Activated naive CD8-positive, alpha-beta T cell treated with anti-CD3 and anti-CD28 coated beads for 36 hours (primary cell): ENCODE measurements at places on chromosomes 11 and 22.

GRCh38 chr22:28978158-28978557 lies 83.5 kb downstream of the C22orf31 start:
- no peak for DNase-seq

GRCh38 chr11:67514116-67514515 lies 6.2 kb upstream of the CDK2AP2 start:
- no peak for DNase-seq

DNA sequence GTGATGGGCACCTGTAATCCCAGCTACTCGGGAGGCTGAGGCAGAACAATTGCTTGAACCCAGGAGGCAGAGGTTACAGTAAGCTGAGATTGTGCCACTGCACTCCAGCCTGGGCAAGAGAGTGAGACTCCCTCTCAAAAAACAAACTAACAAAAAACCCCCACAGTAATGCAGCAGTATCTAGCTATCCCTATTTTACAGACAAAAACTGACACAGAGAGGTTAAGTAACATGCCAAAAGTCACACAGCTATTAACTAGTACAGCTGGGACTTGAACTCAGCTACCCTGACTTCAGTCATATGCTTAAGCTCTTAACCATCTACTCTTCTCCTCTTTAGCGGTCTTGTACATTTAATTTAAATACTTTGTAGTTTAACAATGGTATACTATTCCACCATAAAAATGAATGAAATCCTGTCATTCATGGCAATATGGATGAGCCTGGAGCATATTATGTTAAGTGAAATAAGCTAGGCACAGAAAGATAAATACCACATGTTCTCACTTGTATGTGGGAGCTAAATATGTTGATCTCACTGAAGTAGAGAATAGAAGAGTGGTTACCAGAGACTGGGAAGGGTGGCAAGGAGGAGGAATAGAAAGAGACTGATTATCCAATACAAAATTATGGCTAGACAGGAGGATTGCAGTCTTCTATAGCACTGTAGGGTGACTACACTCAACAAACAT lies 82.8 kb downstream of the DENND5A start:
- DNase-seq, result no peak

DNA sequence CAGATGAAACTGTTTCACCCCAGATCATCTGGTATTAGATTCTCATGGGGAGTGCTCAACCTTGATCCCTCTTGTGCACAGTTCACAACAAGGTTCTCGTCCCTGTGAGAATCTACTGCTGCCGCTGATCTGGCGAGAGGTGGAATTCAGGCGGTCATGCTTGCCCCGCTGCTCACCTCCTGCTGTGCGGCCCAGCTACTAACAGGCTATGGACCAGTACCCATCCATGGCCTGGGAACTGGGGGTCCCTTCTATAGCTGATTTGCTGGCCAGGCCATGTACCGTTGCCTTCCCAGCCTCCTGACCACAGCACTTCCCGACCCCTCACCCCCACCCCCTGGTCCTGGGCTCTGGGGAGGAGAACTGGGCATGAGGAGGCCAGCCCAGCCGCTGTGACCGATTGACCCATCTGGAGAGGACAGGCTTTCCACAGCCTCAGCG lies 2.6 kb downstream of the PHLDA2 start:
- no peak for DNase-seq

GRCh38 chr22:42877597-42878340 lies 20.7 kb upstream of the ARFGAP3 start:
- DNase-seq, result no peak

GRCh38 chr11:119380160-119380826 lies 1.2 kb downstream of the USP2 start:
- no peak for DNase-seq

- DNase-seq, result no peak
These were observed 10.8 kb downstream of the EHF start for GRCh38 chr11:34631737-34632104.

- DNase-seq, result no peak
These were observed 7.7 kb downstream of the CARD10 start for GRCh38 chr22:37511395-37512104.

GRCh38 chr22:49983148-49984042 lies 22.8 kb downstream of the PIM3 start:
- no peak for DNase-seq

- no peak for DNase-seq
These were observed 114.4 kb downstream of the SLC1A2 start for GRCh38 chr11:35304900-35305460.

DNA sequence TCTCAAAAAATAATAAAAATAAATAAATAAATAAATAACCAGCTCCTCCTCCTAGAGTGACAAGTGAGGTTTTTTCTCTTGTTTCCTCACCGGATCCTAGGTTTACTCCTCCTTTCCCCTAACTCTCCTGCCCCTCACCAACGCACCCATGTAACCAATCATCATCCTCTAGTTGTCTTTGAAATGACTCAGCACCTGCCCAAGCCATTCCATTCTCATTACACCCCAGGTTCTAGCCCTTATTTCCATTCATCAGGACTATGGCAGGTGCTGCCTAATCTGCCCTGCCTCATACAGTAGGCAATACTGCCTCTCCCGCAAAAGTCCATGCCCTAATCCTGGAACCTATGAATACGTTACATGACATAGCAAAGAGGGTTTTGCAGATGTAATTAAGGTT lies 60.4 kb downstream of the BUD13 start:
- no peak for DNase-seq

DNA sequence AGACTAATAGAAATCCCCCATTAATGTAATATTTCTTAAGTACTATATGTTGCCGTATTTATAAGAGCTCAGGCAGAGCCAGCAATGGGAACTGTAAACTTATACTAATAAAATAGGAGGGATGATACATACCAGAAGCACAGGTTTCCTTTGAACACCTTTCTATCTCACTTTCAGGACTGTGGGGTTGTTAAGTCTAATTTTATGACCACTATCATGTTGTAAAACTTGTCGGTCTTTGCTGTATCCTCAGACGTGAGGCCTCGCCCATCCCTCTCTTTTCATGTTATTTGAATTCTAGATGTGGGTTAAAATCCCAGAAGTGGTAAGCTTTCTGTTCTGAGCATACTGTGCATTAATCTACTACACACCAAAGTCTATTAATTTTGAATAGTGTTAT lies 1083.5 kb upstream of the TENM4 start:
- no peak for DNase-seq

- peak; percentile 43 for DNase-seq
These were observed 1.2 kb downstream of the ROM1 start for GRCh38 chr11:62614275-62614674.

DNA sequence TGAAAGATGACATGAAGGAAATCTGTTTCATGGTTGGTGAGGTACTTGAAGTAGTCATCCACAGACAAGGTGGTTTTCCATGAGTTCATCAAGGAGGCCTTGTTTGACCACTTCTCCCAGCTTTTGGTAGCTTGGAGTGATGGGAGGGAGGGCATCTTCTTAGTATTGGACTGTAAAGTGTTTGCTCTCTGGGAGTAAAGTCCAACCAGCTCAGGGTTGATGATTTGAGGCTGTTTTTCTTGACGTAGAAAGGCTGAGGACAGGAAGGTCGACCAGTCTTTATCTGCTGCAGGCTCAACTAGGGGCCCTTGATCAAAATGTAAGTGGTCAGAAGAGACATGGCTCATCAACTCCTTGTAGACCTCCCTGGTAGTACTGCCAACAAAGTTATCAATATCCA lies 1.7 kb downstream of the CCDC87 start:
- DNase-seq, result no peak

DNA sequence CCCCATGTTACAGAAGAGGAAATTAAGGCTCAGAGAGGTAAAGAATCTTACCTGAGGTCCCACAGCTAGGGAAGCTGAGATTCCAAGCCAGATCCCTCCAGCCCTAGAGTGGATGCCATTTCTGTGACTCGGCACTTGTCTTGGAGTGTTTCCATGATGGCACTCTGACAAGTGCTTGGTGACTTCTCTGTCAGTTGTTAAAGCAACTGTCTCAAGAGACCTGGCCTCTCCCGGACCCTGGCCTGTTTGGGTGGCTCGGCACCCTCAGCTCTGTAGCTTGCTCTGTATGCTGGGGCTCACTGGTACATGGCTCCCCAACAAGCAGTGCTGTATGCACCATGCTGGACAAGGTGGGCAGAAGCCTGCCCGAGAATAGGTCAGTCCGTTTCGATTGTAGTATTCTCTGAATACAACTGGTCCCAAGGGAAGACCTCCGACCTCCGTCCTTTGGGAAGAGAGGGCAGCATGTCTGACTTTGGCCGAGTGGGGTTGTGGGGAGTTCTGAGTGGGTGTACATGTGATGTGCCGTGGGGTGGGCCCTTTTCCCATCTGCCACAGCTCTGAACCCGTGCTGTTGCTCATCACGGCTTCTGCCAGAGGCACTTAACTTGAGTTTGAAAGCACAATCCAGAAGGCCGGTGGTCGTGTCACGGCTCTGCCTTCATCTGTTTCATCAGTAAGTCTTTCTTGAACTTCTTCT lies 12.4 kb downstream of the ACO2 start:
- no peak for DNase-seq

- DNase-seq, result no peak
These were observed 846 bp upstream of the UNC93B1 start for GRCh38 chr11:68004551-68005335.

DNA sequence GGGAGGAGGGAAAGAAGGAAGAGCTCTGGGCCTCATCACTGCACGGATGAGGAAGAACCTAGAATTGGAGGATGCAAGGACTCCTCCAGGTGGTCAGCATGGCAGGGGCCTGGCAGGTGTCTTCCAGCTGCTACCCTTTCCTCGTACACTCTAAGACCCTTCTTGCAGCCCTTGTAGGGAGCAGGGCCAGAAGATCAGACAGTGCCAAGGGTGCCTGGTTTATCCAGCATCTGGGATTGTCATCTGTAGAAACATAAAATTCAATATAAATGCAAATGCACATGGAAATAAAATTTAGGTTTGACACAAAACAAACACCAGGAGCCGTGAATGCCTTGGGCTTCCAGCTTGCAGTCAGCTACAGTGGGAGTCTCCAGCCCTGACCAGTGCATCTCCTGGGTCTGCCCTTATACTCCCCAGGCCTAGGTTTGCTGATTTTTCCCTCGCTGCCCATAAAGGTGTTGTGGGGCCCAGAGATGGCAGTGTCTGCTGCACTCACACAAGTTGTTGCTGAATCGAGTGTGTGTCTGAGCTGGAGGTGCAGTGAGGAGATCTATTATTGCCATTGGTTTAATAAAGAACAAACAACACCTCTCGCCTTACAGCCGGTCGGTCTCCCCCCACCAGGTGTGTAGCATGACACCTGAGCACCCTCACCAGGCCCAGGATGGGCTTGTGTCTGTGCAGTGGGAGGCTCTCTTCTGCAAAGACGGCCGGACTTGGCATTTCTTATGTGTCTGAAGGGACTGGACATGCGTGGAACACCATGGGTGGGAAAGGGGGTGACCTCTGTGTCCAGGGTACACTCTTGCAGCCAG lies 87.1 kb downstream of the BCR start:
- no peak for DNase-seq

DNA sequence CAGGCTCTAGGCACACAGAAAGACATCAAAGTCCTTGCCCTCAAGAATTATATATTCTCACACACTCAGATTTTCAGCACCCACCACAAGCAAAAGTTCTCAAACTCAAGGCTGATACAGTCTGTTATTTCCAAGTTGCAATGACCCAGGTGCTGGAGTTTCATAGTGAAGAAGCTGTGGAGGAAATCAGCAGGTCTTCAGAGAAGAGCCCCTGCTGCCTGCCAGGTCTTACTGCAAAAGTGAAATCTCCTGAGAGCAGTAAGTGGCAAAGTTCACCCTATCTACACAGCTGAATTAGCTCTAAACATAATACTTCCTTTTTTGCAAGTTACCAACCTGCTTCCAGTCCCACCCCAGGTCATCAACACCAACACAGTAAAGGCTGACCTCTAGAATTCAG lies 64.6 kb downstream of the RPL27A start:
- DNase-seq, result no peak

DNA sequence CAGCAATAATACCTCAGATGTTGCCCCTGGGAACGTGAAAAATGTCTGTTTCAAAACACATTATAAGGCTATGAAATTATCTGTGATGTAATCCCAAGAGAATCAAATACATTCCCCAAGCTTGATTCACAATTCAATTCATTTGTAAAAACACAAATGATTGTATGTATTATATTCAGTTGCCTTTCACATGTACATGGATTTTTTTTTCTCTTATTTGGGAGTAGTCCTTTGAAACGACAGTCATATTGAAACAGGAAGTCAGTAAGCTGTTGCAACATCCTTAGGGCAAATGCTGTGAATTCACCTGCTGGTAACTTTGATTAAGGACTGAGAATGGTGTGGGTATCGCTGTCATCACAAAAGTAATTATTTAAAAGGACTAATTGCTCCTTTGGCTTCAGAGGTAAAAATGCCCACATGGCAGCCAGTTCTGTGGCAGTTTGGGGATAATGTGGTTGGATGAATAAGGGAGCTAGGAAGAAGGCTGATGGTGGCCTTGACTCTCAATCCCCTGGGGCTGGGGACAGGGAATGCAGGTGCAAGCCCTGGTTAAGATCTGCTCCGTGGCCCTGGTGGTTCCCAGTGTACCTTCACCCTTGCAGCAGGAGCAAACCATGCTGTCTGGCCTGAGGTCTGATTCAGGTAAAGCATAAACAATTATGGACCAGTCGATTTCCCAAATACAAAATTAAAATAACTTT lies 13.2 kb downstream of the EHF start:
- no peak for DNase-seq

- DNase-seq, result no peak
These were observed 24.8 kb downstream of the MICAL2 start for GRCh38 chr11:12135185-12135584.

DNA sequence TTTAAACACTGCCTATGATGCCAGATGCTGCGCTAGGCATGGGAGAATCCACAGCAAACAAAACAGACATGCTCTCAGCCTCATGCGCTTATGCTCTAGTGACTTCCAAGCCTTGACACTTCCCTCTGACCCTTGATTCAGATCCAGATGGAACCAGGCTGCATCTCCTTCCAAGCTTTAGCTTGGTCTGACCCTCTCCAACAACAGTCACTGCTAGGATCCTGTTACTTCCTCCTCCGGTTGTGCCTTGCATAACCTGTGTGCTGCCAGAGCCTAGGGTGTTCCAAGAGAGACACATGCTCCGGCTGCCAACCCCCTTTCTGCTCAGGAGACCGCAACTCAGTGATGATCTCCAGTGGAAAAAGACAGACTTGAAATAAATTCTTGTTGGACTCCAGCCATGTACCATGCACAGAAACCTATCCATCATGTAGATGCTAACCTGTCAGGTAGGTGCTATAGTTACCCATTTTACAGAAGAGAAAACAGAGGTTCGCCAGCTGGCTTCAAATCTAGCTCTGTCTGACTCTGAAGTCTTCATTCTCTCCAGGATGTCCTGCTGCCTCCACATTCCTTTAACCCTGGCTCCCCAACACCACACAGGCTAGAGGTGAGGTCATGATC lies 136.3 kb upstream of the TEAD1 start:
- DNase-seq, result no peak
